Stimulated activated CD8-positive, alpha-beta memory T cell treated with anti-CD3 and anti-CD28 coated beads, Interleukin-7, amount 100 ng/mL, for 4 hours (primary cell): ENCODE measurements at places on chromosomes 3 and 15.

GRCh38 chr3:152071924-152072323, 196.8 kb upstream of the MBNL1 start:
- no peak for DNase-seq

- no peak for DNase-seq
Measured at GRCh38 chr3:172987273-172987672, 153.8 kb downstream of the SPATA16 start.

- no peak for DNase-seq
Measured at GRCh38 chr15:47116698-47117097, 600.6 kb upstream of the SEMA6D start.

- DNase-seq = peak; percentile 86
Measured at GRCh38 chr3:111071257-111072030, at the start of gene NECTIN3. Gene NECTIN3, plus strand, starts transcription at chr3:111071816. Its CDS starts 202 bp downstream, at chr3:111072018.

GRCh38 chr15:69414701-69415167, 585 bp downstream of the KIF23 start:
- DNase-seq = no peak

DNA sequence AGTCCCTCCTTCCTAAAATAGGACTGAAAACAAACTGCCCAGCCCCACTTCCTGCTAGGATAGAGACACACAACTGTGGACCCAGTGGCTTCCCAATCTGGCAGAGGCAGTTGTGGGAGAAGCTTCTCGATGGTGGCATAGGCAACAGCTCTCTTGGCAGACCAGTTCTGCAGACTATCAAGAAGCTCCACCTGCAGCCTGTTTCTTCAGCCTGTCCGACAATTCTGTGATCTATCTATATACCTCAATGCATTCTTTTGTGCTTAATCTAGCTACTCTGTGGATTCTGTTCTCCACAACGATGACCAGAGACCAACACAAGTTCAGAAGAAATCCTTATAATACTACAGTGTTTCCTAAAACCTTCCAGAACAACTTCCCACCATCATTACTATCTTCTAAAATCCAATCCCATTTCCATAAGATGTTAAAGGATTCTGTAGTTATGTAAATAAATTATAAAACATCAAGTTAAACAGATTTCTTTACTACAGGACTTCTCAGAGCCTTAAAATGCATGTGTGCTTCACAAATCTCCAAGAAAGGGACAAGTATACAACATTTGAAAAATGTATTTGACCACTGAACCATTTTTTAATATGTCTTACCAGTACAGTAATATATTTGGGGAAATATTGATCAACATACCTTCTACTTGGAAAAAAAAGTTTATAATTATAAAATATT, 57.7 kb downstream of the IGF2BP2 start:
- DNase-seq = no peak

DNA sequence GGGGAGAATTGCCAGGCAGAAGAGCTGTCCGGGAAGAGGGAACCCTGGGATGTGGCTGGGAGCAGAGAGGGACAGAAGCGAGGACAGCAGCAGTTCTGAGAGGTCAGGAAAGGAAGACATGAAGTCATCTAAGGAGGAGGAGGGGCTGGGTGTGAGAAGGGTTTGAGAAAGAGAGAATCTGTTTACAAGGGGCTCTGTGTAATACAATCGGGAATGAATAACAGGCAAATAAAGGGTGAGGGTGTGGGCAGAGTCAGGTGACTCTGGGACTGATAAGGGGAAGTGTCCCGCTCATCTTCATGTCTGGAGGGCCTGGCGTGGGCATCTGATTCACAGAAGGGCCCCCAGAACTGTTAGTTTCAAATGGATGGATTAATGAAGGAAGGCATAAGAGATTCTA, 191.3 kb downstream of the XXYLT1 start:
- no peak for DNase-seq

DNA sequence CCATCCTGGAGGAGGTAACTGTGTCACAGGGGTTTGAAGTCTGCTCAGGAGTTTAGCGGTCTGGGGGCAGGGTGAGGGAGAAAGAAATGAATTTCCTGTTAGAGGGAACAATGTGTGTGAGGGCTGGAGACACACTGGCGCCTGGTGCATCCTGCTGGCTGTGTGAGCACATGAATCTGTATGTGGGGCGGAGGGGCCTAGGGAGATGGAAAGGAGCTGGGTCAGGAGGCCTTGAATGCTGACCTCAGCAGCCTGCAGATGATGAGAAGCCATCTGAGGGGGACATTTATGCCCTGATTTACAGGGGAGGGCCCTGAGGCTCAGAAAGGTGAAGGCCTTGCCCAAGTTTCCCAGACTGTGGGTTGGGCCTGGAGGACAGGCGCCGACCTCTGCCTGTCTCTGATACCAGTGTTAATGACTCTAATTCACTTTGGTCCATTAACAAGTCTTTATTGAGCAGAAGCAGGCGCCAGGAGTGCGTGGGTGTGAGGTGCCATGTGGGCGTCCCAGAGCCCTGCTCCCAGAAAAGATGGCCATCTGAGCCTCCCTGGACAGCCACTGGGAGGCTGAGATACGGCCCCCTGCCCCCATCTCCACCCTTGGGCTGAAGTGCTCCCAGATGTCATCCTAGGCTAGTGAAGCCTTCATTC, 34.8 kb downstream of the LINGO1 start:
- no peak for DNase-seq

GRCh38 chr3:185948292-185948691, 10.5 kb upstream of the TRA2B start:
- no peak for DNase-seq

- no peak for DNase-seq
Measured at GRCh38 chr3:101362406-101362805, 42.0 kb upstream of the IMPG2 start.

GRCh38 chr3:188217011-188217463, 63.1 kb downstream of the LPP start:
- no peak for DNase-seq

DNA sequence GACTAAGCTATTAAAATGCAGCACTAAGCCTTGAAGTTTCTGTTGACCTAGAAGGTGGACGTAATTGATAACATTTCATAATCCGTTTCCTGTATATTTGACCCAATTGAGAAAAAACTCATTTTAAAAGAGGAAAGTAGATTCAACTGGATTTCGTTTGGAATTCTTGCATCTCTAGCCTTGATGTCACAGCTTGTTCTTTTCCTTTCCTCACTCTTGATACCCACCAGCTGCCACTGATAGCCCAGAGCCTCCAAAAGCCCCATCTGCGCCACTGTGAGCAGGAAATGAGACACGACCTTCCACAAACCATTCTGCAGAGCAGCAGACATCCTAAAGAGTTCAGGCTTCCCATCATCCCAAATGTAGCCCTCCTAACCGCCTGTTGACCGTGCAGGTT, 61.8 kb downstream of the FOXB1 start:
- DNase-seq = no peak

DNA sequence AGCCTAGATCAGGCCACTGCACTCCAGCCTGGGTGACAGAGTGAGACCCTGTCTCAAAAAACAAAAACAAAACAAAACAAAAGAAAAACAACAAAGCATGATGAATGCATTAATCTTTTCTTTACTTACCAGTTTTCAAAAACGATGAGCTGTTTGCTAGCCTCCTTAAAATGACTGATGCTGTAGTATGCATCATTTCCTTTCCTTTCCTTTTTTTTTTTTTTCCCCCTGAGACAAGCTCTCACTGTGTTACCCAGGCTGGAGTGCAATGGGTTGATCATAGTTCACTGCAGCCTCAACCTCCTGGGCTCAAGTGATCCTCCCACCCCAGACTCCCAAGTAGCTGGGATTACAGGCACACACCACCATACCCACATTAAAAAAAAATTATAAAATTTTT, 202.0 kb downstream of the ADAMTSL3 start:
- DNase-seq = no peak

GRCh38 chr3:62131620-62132019, 241.7 kb downstream of the FEZF2 start:
- DNase-seq = no peak

DNA sequence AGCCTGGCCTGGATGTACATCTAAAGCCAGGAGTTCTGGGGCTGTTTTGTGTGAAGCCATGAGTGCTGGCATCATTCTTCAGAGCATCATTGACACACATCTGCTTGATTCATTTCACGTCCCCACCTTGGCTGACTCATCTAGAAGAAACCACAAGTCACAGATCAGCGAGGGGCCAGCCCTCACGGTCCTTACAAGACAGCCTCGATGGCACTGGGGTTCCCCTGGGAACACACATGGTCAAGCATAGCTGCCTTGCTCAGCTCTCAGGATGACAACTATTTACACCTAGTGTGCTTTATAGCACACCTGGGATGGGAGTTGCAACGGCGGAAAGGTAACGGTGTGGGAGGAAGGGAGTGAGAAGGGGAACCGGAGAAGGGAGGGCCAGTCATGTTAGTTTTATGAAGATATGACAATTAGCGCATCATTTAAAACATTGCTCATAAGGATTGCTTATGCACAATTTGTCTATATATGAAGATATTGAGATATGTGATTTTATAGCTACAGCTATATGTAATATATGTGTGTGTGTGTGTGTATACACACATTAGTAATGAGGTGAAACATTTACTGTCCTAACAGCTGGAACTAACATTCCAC, 227.1 kb downstream of the RPLP1 start:
- no peak for DNase-seq

GRCh38 chr3:115768661-115769060, 145.4 kb downstream of the GAP43 start:
- DNase-seq = no peak

DNA sequence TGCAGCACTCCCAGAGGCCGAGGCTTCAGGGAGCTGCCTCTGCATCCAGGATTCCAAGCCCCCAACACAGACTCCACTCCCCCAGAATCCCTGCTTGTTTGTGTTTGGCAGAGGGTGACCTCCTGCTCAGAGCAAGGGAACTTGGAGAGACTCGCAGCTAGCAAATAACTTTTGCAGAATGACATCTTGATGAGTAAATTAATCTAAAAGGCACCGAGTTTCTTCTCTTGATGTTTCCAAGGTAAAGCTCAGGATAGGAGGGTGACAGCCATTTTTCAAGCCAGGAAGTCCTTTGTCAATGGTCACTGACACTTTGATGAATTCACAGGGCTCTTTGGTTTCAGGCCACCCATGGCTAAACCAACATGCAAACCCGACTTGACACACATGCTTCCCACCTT, 523.0 kb downstream of the NTRK3 start:
- no peak for DNase-seq

DNA sequence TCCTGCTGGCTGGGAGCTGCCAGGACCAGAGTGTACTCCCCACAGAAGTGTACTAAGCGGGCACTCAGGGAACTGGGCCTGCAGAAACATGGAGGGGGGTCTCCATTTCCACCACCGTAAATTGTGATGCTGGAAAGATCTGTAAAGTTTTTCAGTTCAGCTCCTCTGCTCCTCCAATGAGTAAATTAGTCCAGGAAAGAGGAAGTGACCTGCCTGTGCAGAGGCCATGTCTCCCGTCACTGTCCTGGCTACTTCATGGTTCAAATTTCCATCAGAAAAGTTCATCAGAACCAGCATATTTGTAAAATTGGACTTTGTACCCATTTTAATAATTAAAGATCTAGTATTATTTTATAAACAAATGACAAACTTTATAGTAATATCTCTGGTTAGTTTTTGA, 226.7 kb upstream of the THBS1 start:
- DNase-seq = no peak

- no peak for DNase-seq
Measured at GRCh38 chr3:13053420-13053819, 19.8 kb downstream of the IQSEC1 start.

GRCh38 chr3:37680401-37680800, 181.3 kb upstream of the CTDSPL start:
- DNase-seq = no peak

DNA sequence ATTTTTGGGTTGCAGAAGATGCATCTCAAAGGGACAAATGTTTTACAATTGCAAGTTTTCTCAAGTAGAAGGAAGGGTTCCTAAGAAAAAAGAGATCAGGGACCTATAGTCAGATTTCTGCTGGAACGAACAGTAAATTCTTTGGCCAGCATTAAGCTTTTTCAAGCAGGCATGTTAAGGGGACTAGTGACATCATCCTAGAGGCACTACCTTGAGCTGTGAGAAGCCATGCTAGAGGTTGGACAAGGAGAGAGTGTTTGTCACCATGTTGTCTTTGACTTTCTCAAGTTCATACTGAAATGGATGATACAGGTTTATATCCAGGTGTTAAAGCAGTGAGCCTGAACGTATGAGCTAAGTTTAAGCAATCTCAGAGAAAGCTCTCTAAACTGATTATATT, 85.2 kb upstream of the WDR72 start:
- DNase-seq = no peak

DNA sequence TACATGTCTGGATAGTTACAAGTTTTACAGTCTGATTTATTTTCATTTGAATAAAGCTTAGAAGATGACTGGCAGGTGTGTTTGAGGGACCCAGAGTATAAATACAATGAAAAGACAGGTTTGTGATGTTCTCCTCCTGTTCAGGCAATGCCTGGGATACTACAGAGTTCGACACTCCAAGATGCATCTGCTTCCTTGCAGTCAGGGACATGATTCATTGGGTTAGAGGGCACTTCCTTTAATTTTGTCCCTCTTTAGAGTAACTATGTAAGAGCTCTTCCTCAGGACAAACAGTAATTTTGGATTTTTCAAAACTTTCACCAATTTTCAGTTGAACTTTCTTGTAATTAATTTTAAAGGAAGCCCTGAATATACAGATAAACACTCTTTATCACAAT, 102.0 kb downstream of the LMLN start:
- DNase-seq = no peak

- DNase-seq = no peak
Measured at GRCh38 chr3:52402706-52403270, 42.1 kb downstream of the SEMA3G start.

DNA sequence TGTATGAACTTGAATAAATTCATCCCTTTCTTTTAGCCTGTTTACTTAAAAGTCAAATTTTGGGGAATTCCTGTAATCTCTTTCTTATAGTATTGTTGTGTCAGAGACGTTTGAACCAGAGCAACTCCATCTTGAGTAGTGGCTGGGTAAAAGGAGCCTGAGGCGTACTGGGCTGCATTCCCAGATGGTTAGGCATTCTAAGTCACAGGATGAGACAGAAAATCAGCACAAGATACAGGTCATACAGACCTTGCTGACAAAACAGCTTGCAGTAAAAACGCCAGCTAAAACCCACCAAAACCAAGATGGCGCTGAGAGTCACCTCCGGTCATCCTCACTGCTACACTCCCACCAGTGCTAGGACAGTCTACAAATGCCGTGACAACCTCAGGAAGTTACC, 94.5 kb downstream of the P3H2 start:
- DNase-seq = no peak

DNA sequence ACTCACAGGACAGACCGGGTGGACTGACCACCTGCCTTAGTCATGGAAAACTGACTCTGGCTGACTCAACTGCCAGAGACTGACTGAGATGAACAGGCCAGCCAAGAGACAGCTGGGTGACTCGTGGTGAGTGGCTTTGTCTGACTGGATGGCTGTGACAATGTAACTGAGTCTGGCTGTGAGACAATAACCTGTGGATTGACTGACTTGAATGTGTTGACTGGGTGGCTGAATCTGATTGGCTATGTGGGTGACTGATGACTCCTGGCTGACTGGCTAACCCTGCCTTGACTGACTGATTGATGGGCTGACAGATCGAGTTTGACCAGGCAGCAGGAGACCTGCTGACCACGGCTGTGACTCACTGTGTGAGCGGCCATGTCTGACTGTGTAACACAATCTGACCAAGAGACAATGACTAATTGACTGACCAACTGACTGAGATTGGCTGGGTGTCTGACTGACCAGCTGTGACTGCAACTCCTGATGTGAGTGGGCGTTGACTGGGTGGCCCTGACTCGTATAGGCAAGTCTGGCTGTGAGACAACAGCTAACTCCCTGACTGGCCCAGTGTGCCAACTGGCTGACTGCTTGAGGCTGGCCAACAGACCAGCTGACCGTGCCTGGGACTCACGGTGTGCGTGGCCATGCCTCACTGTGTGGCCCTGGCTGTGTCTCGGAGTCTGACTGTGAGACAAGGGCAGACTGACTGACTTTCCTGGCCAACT, 509.1 kb downstream of the SHQ1 start:
- DNase-seq = peak; percentile 57
